ENCODE measurements at places on chromosomes 5 and 9. TPM values are rescaled to one million over a fixed set of nuclear protein-coding genes. Genes with fewer than 3 reads are reported as not detected.

GRCh38 chr9:124217836-124218437 lies 39.8 kb upstream of the NEK6 start:
- no peaks in the 10 kb centered on the region for H3K36me3 ChIP-seq
- no peaks in the 10 kb centered on the region for H3K27me3 ChIP-seq
- no peak overlapping the region for H3K4me3 ChIP-seq
- H3K4me1 ChIP-seq: peaks cover 21% of the 10 kb centered on the region
- no peak for DNase-seq

DNA sequence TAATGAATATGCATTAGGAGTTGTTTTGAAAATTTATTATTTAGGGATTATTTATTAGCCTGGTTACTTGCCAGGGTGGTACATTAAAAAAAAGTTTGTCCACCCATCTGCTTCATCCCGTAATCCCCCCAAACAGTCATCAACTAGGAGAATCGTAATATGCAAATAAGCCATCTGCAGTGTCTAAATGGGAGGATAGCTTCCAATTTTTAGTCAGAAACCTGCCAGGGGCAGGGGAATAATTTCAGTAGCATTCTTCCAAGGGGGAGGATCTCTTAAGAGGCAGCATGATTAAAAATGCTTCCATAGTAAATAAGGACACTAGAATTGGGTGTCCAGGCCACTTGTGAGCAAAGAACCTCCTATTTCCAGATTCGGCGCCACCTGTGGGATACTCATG lies 43.3 kb downstream of the SH3GL2 start:
- H3K4me3 ChIP-seq: no peak overlapping the region
- H3K4me1 ChIP-seq: no peaks in the 10 kb centered on the region
- no peaks in the 10 kb centered on the region for H3K27me3 ChIP-seq
- H3K36me3 ChIP-seq: no peaks in the 10 kb centered on the region

GRCh38 chr5:174303035-174303434 lies 257.5 kb downstream of the NSG2 start:
- H3K4me3 ChIP-seq: no peak overlapping the region
- H3K27me3 ChIP-seq: no peaks in the 10 kb centered on the region
- no peaks in the 10 kb centered on the region for H3K36me3 ChIP-seq
- no peak for DNase-seq

DNA sequence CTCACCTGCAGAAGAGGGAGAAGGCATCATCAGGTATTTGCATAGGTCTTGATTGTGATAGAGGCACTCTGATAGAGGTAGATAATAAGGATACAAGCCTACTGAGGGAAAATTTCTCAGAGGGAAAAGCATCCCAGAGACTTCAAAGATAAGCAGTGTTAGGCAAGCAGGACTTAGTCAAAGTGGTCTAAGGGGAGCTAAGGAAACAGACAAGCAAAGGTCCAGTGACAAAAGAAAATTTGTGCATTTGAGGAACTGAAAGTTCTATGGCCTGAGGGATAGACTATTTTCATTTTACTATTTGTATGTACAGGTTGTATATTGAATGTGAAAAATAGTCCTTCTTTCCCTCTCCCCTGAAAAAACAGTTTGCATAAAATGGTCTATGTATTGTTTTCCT lies 27.4 kb downstream of the OXCT1 start:
- H3K4me1 ChIP-seq: no peaks in the 10 kb centered on the region
- DNase-seq: no peak

GRCh38 chr5:71640408-71640807 lies 53.3 kb downstream of the MCCC2 start:
- H3K4me1 ChIP-seq: no peaks in the 10 kb centered on the region
- H3K27me3 ChIP-seq: no peaks in the 10 kb centered on the region
- H3K4me3 ChIP-seq: no peak overlapping the region
- no peaks in the 10 kb centered on the region for H3K36me3 ChIP-seq
- no peak for DNase-seq

GRCh38 chr5:163089926-163090325 lies 347.5 kb upstream of the CCNG1 start:
- no peaks in the 10 kb centered on the region for H3K27me3 ChIP-seq
- no peak overlapping the region for H3K4me3 ChIP-seq
- H3K27ac ChIP-seq: no peak overlapping the region
- H3K36me3 ChIP-seq: no peaks in the 10 kb centered on the region
- H3K4me1 ChIP-seq: no peaks in the 10 kb centered on the region

- H3K36me3 ChIP-seq: no peaks in the 10 kb centered on the region
- H3K4me3 ChIP-seq: no peak overlapping the region
- no peaks in the 10 kb centered on the region for H3K4me1 ChIP-seq
- no peaks in the 10 kb centered on the region for H3K27me3 ChIP-seq
- no peak overlapping the region for H3K27ac ChIP-seq
These were observed 274.5 kb downstream of the PLK2 start for GRCh38 chr5:58185397-58185796.

- H3K4me1 ChIP-seq: peaks cover 11% of the 10 kb centered on the region
- H3K4me3 ChIP-seq: peak overlapping the region; percentile 82
- no peaks in the 10 kb centered on the region for H3K27me3 ChIP-seq
- H3K36me3 ChIP-seq: no peaks in the 10 kb centered on the region
These were observed 4.7 kb downstream of the KLF9 start for GRCh38 chr9:70409800-70410199.

GRCh38 chr5:10307206-10308148 lies at the start of gene CMBL:
CMBL (minus strand) TSS chr5:10307902; CDS start chr5:10290762, 17,140 bp downstream.
- H3K36me3 ChIP-seq: no peaks in the 10 kb centered on the region
- H3K4me3 ChIP-seq: peak within 1 kb of the TSS; percentile 45
- H3K27me3 ChIP-seq: no peaks in the 10 kb centered on the region
- peaks cover 25% of the 10 kb centered on the region for H3K4me1 ChIP-seq

DNA sequence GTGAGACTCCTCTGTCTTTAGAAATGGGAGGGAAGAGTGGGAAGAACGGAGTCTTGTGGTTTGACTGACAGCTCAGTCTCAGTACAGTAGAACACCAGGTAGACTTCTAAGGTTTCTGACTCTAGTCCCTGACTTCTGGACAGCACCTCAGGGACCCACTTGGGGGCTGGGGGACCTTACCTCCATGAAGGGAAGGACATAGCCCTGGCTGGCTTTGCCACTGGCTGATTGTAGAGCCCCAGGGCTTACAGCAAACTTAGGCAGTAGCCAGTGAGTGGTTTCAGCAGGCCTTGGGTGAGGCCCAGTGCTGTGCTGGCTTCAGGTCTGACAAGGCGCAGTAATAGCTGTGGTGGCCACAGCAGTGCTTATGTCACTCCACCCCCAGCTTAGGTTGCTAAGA lies 290.0 kb upstream of the PRR16 start:
- H3K4me3 ChIP-seq: no peak overlapping the region
- no peaks in the 10 kb centered on the region for H3K4me1 ChIP-seq
- no peaks in the 10 kb centered on the region for H3K27me3 ChIP-seq
- DNase-seq: peak; percentile 20
- H3K36me3 ChIP-seq: no peaks in the 10 kb centered on the region

DNA sequence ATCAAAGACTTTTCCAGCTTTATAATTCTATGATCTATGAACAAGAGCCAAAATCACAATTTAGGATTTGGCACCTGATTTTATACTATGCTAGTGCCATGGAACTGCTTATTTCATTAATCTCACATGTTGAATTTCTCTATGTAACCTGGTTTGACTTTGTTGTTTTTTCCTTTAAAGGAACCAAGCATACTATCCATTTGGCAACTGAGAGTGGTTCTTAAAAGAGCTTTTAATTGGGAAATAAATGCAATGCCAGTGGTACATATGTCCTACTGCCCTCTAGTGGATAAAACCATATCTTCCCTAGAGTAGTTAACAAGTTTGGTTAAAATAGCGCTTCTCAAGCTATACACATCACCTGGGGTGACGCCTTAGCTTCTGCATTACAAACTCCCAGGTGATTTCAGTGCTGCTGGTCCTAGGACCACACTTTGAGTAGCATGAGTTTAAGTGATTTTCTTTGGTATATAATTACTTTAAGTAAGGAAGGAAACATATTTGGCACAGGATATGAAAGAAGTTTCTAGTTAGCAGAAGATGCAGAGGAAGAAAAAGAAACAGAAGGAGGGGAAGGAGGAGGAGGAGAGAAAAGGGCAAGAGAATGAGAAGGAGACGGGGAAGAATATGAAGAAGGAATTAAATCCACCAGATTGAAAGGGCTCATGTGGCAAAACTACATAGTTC lies 56.8 kb downstream of the FGF10 start:
- H3K4me1 ChIP-seq: no peaks in the 10 kb centered on the region
- H3K4me3 ChIP-seq: no peak overlapping the region
- no peaks in the 10 kb centered on the region for H3K27me3 ChIP-seq
- DNase-seq: no peak

DNA sequence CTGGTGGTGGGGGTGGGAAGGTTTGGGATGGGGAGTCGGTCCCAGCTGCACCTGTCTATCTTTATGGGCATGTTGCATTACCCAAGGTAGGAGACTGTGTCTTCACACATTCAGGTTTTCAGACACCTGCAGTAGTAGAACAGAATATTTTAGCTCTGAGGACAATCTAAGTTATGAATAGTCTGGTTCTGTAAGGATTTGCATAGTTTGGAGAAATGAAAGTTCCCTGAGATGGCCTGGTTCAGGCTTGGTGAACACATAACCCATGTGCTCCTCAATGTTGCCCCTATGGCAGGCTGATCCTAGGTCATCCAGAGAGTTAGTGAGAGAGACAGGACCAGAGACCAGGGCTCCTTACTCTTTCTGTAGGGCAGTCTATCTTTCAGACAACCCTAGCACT lies 20.7 kb downstream of the TNFSF8 start:
- no peaks in the 10 kb centered on the region for H3K36me3 ChIP-seq
- H3K27ac ChIP-seq: no peak overlapping the region
- no peak overlapping the region for H3K4me3 ChIP-seq
- H3K4me1 ChIP-seq: no peaks in the 10 kb centered on the region
- DNase-seq: no peak

- H3K36me3 ChIP-seq: no peaks in the 10 kb centered on the region
- peak overlapping the region; percentile 82 for H3K27ac ChIP-seq
- H3K4me3 ChIP-seq: no peak overlapping the region
- H3K4me1 ChIP-seq: peaks cover 56% of the 10 kb centered on the region
- no peak for DNase-seq
- no peaks in the 10 kb centered on the region for H3K27me3 ChIP-seq
These were observed 73.6 kb downstream of the EPB41L4B start for GRCh38 chr9:109247228-109247627.

GRCh38 chr9:126508171-126508591 lies 105.5 kb upstream of the LMX1B start:
- H3K27me3 ChIP-seq: no peaks in the 10 kb centered on the region
- H3K36me3 ChIP-seq: no peaks in the 10 kb centered on the region
- H3K27ac ChIP-seq: no peak overlapping the region
- H3K4me1 ChIP-seq: no peaks in the 10 kb centered on the region
- no peak for DNase-seq

DNA sequence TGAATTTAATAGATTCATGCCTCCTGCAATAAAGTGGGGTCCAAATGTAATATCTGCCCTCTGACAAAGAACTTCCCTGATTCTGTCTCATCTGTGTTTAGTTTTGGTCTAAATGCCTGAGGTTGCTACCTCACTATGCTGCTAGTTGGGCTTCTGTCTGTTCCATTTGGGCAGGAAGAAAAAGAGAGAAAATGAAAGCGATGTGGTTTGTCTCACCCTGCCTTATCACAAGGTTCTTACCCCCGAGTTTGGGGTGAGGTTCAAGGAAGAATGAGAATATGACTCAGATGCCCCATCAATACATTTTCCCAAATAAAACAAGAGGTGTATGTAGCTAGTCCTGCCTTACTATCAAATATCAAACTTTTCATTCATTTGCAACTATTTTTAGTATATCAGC lies 132.1 kb upstream of the MTAP start:
- DNase-seq: no peak
- H3K27ac ChIP-seq: no peak overlapping the region
- H3K4me1 ChIP-seq: no peaks in the 10 kb centered on the region
- no peaks in the 10 kb centered on the region for H3K27me3 ChIP-seq
- H3K36me3 ChIP-seq: no peaks in the 10 kb centered on the region
- H3K4me3 ChIP-seq: no peak overlapping the region

DNA sequence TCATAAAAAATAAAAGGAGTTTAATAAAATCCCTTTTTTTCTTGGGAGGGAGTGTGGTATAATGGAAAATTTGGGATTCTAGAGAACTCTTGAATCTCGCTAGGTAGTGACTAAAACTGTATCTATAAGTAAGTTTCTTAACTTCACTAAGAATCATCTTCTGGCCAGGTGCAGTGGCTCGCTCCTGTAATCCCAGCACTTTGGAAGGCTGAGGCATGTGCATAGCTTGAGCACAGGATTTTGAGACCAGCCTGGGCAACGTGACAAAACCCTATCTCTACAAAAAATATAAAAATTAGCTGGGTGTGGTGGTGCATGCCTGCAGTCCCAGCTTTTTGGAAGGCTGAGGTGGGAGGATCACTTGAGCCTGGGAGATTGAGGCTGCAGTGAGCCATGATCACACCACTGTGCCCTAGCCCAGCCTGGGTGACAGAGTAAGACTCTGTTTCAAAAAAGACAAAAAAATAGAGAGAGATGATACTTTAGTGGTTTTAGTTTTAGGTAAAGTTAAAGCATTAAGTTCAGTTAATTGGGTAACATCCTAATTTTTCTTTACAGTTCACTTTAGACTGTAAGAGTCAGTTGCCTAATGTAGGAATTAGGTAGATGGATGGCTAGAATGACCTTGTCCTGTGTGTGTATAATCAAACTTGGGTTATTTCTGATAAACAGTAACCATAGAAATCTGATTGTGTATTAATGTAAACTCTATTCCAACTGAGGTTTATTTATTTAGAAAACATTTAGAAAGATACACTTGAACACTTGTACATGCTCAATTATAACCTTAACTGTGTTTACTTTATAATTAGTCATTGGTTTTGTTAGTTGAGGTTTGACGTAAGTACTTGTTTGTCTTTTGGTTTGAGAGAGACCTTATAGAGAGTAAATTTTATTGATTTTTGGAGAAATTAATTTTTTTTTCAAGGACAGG lies 17.8 kb downstream of the UNC13B start:
- no peaks in the 10 kb centered on the region for H3K36me3 ChIP-seq
- peak overlapping the region; percentile 50 for H3K27ac ChIP-seq
- DNase-seq: no peak
- peaks cover 24% of the 10 kb centered on the region for H3K4me1 ChIP-seq
- no peak overlapping the region for H3K4me3 ChIP-seq
- no peaks in the 10 kb centered on the region for H3K27me3 ChIP-seq

- H3K4me1 ChIP-seq: no peaks in the 10 kb centered on the region
- no peak overlapping the region for H3K4me3 ChIP-seq
- H3K36me3 ChIP-seq: no peaks in the 10 kb centered on the region
- no peaks in the 10 kb centered on the region for H3K27me3 ChIP-seq
- no peak overlapping the region for H3K27ac ChIP-seq
These were observed 210.1 kb upstream of the SLC24A2 start for GRCh38 chr9:19998823-19999455.

- DNase-seq: peak; percentile 84
- H3K27me3 ChIP-seq: no peaks in the 10 kb centered on the region
- H3K4me1 ChIP-seq: no peaks in the 10 kb centered on the region
- no peak overlapping the region for H3K4me3 ChIP-seq
- H3K27ac ChIP-seq: peak overlapping the region; percentile 24
These were observed 5.6 kb upstream of the C5 start for GRCh38 chr9:121055642-121056143.

NFX1 gene
- 16.2 TPM for total RNA-seq

NRG2 gene
- total RNA-seq: 4.7 TPM

SCGB3A2 gene
- not detected for total RNA-seq

TJP2 gene
- total RNA-seq: 33.2 TPM

IGFBPL1 gene
- 0.95 TPM for total RNA-seq

LHX2 gene
- total RNA-seq: not detected

FYB1 gene
- 16.9 TPM for total RNA-seq

PRELID2 gene
- 15.2 TPM for total RNA-seq

FBXL7 gene
- 1.6 TPM for total RNA-seq

CD74 gene
- total RNA-seq: 1,206 TPM

PAXX gene
- total RNA-seq: 21.8 TPM

LCN9 gene
- not detected for total RNA-seq
